Stimulated activated CD4-positive, alpha-beta T cell treated with anti-CD3 and anti-CD28 coated beads, Interleukin-1b, Interleukin-23, amount 100 ng/mL, for 1 hour (primary cell): ENCODE measurements at places on chromosomes 1 and 21.

DNA sequence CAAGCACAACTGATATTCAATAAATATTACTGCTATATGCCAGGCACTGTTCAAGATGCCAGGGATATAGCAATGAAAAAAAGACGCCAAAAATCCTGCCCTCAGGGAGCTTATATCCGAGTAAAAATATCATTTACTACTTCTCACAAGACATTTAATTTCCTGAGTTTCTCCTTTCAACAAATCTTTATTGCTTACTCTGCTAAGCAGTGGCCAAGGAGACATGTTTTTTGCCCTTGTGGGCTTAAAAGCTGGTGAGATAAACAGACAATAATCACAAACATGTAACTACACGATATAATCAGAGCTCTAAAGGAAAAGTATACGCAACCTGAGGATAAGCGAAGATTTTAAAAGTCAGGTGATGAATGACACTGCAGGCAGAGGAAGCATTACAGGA, 19.5 kb downstream of the TGFBR3 start:
- DNase-seq = no peak

DNA sequence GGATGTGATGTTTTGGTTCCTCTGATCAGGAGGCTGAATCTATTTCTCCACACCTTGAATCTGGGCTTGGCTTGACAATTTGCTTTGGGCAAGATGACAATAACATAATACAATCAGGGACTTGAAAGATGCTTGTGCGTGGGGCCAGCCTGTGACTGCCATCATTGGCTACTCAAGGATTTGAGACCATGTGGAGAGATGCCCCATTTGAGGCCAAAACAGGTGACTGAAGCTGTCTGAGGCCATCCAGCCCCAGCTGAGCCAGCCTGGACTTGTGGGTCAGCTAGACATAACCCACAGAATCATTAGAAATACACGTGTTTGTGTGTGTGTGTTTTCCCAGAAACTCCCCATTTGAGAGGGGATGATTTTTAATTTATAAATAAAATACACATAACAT, 421.5 kb downstream of the PTPRU start:
- no peak for DNase-seq

DNA sequence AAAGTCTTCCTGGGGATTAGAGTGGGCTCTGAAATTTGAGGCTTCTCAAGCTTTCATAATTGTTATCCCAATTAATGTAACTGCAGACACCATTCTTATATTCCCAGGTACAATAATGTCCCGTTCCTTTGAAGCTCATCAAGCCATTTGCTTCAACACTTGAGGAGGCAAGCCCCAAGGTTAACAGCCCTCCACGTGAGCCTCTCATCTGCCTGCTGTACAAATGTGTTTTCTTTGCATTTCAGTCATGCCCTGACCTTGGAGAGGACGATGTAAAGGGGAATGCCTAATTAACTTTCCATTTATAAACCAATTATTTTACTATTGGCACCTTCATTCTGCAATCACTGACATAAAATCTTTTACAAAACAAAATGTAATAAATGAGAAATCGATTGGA, 106.3 kb downstream of the SETD4 start:
- DNase-seq = no peak

DNA sequence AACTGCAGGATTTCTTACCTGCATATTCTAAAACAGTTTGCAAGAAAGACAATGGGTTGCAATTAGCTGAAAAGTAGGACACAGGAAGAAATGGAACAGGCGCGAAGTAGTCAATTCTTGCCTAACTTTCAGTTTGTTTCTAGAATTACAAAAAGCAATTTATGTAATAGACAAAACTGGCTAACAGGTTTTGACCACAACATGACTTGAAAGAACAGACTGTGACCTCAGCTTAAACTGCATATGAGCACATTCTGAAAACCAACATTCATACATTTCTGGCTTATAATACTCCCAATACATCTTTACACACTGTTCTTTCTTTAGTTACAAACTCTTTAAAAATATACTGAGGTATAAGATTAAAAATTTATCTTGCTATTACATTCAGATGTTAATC, 405.9 kb upstream of the B3GALT2 start:
- DNase-seq = no peak

- no peak for DNase-seq
Observed at GRCh38 chr21:37828556-37828955, 87.7 kb downstream of the KCNJ6 start.

- DNase-seq = no peak
Observed at GRCh38 chr1:77546890-77547289, 135.6 kb downstream of the ZZZ3 start.

DNA sequence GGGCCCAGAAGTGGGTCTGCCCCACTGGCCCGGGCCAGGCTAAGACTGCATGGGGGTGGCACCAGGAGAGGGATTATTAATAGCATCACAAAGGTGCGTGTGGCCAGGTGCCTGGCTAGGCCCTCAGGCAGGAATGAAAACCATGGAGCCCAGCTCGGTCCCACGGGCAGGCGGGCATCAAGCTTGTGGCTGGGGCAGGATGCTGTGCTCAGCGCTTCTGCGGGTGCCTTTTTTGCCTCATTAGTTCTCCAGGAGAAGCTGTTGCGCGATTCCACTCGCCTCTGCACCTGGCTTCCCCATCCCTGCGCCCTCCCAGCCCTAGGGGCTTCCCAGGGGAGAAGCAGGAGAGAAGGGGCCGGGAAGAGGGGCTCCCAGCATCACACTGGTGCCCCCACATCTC, 39.3 kb downstream of the CITED4 start:
- no peak for DNase-seq

DNA sequence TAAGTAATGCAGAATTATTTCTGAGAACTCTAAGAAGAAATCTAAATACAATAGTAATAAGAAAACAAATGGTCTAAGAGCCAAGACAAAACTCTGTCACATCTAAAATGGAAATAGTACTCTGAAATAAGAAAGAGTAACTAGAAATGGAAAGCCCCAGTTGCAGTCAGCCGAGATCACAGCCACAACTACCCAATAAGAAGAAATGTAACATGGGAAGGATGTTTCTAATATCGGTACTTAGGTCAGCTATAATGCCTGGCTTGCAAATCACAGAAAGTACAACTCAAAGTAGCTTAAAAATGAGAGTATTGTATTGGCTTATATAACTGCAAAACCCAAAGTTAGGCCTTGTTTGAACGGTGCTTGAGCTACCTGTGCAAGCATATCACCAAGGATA, 58.6 kb upstream of the USP25 start:
- DNase-seq = no peak

DNA sequence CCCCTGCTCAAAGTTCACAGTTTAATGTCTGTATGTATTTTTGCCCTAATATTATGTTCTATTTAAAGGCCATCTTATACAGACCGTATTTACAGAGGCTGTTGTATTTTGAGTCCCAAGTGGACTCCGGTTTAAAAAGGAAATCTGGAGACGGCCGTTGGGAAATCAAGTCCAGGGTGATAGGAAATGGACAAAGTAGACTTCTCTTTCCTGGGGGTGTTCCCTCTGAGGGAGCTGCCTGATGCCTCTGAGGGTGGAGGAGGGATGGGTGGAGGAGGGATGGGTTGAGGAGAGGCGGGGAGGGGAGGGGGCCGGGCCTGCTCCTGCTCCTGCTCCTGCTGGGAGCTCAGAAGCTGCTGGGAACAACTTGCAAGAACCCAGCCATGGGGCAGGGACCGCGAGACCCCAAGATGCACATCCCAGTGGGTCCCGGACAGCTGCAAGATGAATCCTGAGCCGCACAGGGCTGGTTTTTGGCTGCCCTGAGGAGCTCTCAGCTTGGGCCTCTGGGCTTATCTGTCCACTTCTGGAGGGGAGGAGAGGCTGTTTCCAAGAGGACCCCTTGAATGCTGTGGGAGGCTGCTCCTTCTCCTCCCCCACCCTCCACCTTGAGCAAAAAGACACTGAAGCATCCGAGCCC, 12.0 kb upstream of the ACTL8 start:
- no peak for DNase-seq

- no peak for DNase-seq
Observed at GRCh38 chr1:93673163-93673829, 8.3 kb downstream of the BCAR3 start.

- DNase-seq = peak; percentile 76
Observed at GRCh38 chr1:99849744-99850458, at the start of gene AGL. AGL (plus strand) TSS chr1:99850361; CDS start chr1:99851043, 682 bp downstream.

DNA sequence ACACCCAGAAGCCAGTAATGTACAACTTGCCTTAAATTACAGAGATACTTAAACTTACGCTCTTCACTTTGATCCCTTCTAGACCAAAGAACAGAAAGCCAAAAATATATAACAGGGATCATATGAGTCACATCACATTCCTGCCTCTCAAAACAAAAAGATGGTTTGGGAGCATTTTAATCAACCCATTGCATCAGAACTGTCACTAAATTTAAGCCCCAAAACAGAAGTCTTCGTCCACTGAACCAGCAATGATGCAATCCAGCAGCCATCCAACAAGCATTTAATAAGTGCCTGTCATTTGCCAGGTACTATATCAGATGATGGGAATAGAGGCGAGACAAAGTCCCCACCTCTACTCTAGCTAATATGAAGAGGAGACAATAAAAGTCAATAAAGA, 42.7 kb upstream of the GLIS1 start:
- no peak for DNase-seq

DNA sequence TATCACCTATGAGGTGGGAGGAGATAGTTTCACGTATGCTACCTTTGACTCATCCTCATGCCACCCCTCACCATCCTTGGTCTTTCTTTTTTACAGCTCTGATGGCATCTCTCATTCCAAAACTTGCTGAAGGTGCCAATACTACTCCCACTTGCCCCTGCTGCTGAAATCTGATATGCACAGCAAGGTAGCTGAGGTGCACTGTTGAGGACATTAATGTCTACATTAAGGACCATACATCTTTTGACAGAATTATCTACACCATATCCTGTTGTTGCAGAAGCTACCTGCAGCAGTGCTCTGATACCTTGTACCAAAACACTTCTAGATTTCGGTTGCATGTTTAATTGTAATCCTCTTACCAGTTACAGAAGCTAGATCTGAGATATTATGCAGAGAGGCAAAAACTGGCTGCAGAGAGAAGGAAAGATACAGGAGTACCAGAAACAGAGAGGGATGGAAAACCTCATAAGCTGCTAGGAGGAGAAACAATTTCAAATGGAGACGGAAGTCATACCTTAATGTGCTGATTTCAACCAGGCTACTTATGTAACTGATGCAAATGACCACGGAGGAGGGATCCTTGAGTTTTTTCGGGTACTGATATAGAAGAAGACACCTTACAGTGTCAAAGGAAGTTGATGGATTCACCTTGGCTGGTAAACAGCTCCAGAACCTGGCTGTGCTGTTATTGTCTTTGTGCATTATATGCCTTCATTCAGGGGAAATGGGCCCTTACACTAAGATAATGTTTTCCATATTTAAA, 19.3 kb upstream of the PTPRC start:
- DNase-seq = no peak

DNA sequence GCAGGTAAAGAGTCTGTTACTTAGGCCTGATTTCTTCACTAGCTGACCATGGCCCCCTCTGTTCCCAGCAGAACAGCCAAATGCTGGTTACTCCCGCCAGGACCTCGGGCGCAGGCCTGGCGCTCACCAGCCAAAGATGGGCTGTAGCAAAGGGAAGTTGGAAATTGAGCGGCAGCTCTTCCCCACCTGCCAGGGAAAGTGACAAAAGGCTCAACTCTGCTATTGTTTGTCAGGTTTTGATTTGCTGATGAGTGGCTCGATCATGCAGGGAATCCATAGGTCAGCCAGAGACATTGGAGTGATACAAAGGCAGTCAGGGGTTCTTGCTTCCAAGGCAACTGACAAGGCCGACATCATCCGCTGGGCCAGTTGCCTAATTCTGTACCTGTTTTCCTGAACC, 120.1 kb downstream of the ASTN1 start:
- no peak for DNase-seq

- DNase-seq = no peak
Observed at GRCh38 chr1:116477429-116477828, 93.4 kb downstream of the CD58 start.

DNA sequence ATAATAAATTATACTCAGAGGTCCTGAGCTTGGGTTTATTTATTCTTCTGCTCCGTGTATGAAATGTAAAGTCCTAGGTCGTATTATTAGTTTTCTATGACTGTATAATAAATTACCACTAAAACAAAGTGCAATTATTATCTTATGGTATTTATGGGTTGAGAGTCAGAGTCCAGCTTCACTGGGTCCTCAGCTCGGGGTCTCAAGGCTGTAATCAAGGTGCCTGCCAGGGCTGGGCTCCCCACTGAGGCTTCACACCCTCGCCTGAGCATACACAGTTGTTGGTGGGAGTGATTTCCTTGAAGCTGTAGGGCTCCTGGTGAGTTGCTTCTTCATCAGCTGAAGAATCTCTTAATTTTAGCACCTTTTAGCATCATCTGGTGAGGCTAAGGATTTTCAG, 15.2 kb downstream of the UBASH3A start:
- DNase-seq = no peak

DNA sequence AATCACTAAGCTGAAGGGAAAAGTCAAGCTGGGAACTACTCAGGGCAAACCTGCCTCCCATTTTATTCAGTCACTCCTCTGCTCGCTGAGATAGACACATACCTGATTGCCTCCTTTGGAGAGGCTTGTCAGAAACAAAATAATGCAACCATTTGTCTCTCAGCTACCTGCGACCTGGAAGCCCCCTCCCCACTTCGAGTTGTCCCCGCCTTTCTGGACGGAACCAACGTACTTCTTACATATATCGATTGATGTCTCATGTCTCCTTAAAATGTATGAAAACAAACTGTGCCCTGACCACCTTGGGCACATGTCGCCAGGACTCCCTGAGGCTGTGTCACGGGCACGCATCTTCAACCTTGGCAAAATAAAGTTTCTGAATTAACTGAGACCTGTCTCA, 21.5 kb upstream of the HPDL start:
- no peak for DNase-seq

GRCh38 chr1:22289307-22289995, 146.6 kb upstream of the WNT4 start:
- DNase-seq = no peak

DNA sequence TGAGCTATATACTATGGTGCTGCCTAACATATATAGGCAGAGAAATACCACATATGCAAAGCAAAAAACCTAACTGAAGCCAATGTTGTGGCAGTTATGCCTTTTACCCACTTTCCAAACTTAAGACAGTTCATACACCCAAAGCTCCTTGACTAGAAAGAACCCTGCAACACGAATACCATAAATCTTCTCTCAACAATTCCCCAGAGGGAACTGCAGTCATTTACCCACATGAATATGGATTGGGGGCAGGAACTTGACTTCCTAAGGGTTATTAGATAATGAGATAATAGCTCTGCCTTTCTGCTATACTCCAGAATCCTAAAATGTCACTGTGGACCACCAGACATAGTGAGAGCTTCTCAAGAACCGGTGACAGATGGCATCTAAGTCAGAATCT, 2.9 kb upstream of the ASPM start:
- no peak for DNase-seq

GRCh38 chr1:178418284-178418955, 78.3 kb downstream of the CLEC20A start:
- no peak for DNase-seq

GRCh38 chr1:187516874-187517273, 688.1 kb downstream of the PLA2G4A start:
- DNase-seq = no peak
